ENCODE measurements at places on chromosomes 2 and 18. TPM values are rescaled to one million over a fixed set of nuclear protein-coding genes. Genes with fewer than 3 reads are reported as not detected.

The SOWAHC gene
- 27.1 TPM for total RNA-seq

The ROCK1 gene
- 21.7 TPM for total RNA-seq

DNA sequence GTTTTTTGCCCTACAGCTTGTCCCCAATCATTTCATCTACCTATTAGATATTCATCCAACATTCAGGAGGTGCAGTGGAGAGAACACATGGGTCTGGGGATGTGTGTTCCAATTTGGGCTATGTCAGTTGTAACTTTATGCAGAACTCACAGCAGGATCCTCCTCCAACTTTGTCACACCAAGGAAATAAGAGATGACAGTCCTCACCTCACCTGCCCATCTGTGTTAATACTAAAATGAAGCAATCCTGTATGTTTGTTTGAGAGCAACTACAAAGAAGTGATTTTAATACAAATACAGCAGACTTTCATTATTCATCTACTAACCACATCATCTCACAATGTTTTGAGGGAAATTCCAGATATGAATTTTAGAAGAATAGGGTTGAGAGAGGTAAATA lies 126.7 kb downstream of the ARHGAP15 start:
- no peak for DNase-seq

- peak; percentile 78 for DNase-seq
Observed at GRCh38 chr2:61658841-61659780, 121.0 kb upstream of the XPO1 start.

GRCh38 chr2:71682341-71682740 lies 229.0 kb downstream of the DYSF start:
- DNase-seq: no peak

Data from H7 (cell line).